Stimulated activated CD4-positive, alpha-beta T cell treated with anti-CD3 and anti-CD28 coated beads, Interleukin-2, amount 100 ng/mL, for 24 hours (primary cell): ENCODE measurements at places on chromosomes 1 and 21.
A peak's percentile ranks its signal among the peaks of the same experiment; 100 is the strongest.

DNA sequence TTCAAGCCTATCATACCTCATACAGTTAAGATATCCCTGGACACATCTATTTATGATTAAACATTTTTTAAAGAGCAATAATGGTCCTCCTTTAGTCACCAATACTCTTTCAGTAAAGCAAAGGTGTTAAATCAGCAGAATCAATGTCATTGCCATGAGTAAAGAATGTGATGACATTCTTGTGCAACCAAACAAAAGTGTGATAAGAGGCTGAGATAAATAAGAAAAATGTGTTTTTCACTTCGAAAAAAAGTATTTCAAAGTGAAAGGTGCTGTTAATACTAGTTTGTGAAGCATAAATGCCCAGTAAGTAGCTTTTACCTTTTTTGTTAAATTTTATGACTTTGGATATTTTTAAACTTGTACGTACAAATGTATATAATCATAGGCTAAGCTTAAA is 8.4 kb downstream of the SLC44A5 start:
- DNase-seq = no peak

- DNase-seq = no peak
Observed at GRCh38 chr1:107142140-107142542, 1.3 kb downstream of the NTNG1 start.

- no peak for DNase-seq
Observed at GRCh38 chr1:73500154-73500553, 697.8 kb downstream of the LRRIQ3 start.

DNA sequence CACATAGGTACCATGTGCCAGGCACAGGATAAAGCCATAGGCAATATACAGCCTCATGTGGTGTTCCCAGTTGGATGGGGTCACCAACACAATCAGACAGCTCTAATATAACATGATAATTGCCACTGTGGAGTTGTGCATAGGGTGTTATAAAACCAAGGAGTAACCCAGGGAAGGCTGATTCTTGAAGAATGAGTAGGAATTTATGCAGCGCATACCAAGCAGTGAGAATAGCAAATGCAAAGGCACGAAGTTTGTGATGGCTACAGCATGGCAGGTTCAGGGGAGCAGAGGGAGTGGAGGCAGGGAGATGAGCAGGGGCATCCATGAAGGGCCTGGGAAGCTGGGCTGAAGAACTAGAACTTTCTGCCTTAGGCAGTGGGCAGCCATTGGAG is 20.4 kb upstream of the SLC2A1 start:
- DNase-seq = no peak

- DNase-seq = no peak
Observed at GRCh38 chr1:179745743-179746142, 2.7 kb downstream of the FAM163A start.

- DNase-seq = no peak
Observed at GRCh38 chr1:1858382-1859086, 32.4 kb downstream of the GNB1 start.

GRCh38 chr1:54069791-54070170 is 16.4 kb downstream of the TCEANC2 start:
- DNase-seq = no peak

DNA sequence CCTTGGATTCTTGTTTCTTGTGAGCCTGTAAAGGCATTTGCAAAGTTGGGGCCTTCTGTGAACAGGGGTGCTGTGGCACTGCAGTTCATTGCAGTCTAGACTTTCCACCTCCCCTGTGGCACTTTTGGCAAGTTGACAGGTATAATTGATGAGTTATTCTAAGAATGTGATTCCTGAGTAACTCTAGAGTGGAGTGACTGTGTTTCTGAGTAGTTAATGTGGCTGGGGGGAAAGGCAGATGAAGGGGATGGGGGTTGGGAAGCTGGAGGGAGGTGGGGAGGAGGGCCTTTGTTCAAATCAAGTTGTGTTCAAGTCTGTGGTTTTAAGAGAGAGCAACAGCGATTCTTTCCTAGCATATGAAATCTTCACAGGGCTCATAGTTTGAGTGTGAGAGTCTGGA is 32.9 kb downstream of the PBX1 start:
- DNase-seq = no peak

DNA sequence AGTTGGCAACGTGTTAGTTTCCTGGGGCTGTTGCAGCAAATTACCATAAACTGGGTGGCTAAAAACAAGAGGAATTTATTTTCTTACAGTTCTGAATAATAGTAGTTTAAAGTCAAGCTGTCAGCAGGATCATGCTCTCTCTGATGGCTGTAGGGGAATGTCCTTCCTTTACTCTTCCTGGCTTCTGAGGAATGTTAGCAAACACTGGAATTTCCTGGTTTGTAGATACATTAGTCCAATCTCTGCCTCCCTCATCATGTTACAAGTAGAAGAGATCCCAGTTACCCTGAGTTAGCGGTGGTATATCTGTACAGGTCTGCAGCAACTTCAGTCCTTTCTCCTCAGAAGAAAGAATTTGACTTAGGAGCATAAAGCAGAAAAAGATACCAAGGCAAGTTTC is 2249.1 kb downstream of the NCAM2 start:
- DNase-seq = no peak

DNA sequence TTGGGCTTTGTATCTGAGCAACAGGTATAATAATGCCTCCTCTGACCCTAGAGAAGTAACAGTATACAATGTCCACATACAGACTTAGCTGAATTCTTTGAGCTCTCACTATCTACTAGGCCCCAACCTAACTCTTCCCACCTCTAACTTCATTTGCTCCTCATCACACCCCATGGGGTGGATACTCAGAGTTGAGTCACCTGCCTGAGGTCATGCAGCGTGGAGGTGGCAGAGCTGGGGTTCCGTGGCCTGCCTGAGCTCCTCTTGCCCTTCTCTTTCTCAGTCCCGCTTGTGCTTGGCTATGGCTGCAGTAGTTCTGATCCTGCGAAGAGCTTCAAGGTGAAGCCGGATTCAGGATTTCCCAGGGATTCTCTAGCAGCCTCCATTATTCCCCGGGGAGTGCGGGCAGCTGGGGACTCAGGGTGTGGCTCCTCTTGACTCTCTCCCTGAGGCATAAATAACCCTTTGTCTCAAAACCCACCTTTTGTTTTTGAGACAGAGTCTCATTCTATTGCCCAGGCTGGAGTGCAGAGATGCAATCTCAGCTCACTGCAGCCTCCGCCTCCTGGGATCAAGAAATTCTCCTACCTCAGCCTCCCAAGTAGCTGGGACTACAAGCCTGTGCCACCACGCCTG is 29.9 kb upstream of the ACTL8 start:
- DNase-seq = no peak

- no peak for DNase-seq
Observed at GRCh38 chr21:15820327-15820726, 90.5 kb downstream of the USP25 start.

DNA sequence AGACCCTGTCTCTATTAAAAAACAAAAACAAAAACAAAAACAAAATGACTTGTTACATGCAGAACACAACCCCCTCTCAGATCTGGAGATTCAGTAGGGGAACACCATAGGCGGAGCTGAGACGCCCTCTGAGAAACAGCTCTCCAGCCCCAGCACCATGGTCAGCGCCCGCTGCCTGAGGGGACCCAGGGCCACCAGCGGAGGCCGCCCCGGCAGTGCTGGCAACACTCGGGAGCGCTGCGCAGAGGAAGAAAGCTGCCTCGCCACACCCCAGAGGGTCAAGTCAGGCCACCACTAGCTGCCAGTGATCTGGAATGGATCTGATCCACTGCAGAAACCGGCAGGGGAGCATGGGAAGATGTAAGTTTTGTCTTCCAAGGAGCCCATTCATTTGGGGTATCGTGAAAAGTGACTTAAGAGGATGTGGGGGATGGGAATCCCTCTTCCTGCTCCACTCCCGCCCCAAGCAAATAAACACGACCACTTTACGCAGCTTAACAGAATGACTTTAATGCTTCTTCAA is 3.1 kb downstream of the ACTA1 start:
- DNase-seq = peak; percentile 53

- no peak for DNase-seq
Observed at GRCh38 chr1:149844101-149844500, 55.3 kb upstream of the BOLA1 start.

GRCh38 chr1:15410223-15410883 is 665 bp downstream of the EFHD2 start:
- peak; percentile 41 for DNase-seq

GRCh38 chr1:59279645-59280044 is 17.2 kb upstream of the FGGY start:
- DNase-seq = no peak

DNA sequence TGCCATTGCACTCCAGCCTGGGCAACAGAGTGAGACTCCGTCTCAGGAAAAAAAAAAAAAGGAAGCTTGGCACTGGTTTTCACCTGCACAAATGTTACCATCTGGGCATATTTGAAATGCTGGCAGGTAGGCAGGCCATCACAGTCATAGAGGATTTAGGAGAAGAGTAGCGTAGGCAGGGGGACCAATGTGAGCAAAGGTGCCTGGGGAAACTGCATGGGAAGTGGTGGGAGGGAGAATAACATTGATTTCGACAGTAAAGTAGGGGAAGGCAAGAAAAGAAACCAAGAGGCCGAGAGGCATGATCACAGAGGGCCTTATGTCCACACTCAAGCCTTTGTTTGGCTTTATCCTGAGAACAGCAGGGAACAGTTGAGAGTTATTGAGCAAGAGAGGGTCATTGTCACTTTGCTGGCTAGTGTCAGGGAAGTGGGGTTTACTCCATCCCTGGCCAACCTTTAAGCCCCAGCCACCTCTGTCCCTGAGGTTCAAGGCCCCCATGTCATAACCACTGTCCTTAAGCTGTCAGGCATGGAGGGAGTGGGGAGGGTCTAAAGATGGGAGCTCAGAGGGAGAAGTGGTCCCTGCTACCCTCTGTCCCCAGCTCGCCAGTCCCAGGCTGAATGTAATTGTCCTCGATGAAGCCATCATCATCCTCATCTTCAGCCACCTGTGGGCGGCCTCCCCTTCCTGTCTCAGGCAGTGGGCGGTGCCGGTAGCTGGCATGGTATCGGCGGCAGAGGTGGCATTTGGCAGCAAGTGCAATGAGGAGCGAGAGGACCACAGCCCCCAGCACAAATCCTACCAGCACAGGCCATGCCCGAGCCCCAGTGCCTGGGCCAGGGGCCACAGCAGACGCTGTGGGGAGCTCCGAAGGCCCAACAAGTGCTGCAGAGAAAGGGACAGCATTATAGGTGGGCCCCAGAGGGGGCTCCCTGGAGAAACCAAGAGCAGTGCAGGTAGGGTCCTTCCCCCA is 2.9 kb downstream of the C1orf210 start:
- DNase-seq = no peak

DNA sequence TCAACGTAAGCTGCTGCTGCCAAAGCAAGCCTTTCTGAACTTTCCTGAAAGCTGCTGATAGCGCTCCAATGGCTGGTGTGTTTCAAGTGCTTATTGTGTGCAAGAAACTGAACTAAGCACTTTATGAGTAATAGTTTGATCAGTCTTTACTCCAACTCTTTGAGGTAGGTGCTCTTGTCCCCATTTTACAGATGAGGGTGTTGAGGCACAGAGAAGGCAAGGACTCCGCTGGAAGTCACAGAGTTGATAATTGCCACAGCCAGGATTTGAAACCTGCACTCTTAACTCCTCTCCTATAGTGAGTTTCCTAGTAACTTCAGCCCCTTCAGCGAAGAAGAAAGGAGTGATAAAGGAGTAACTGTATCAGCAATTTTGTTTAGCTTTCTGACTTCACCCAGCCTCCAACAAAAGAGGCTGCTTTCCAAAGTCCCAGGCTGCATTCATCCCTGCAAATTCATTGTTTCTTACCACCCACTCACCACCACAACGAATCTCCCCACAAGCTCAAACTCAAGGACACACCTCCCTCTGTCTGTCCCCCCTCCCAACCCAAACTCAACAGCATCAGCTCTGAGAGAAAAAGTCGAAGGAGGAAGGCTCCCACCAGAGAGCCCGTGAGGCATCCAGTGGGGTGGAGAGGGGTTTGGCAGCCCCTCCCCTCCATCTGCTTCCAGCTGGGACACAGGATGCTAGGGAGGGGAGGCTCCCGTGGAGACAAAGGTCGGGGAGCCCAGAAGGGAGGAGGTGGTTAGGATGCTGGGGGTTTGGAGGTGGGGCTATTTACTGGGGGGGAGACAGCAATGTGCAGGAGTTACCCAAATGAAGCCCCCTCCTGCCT is 139.6 kb downstream of the NAV1 start:
- no peak for DNase-seq

GRCh38 chr1:57489358-57490036 is 65.6 kb upstream of the DAB1 start:
- DNase-seq = no peak

DNA sequence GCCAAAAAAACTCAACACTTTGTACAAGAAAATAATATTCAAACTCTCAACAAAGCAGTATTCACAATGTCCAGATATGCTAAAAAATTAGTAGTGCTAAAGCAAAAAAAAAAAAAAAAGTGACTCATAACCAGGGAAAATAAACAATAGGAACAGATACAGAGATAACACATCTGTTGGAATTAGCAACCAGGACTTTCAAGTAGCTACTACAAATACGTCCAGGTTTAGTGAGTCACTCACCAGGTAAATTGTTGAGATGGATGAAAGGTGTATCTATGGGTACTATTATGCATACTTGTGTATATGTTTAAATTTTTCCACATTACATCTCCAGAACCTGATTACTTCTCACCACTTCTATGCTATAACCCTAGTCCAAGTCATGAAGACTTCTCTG is 144.8 kb upstream of the SLC35F3 start:
- DNase-seq = no peak

DNA sequence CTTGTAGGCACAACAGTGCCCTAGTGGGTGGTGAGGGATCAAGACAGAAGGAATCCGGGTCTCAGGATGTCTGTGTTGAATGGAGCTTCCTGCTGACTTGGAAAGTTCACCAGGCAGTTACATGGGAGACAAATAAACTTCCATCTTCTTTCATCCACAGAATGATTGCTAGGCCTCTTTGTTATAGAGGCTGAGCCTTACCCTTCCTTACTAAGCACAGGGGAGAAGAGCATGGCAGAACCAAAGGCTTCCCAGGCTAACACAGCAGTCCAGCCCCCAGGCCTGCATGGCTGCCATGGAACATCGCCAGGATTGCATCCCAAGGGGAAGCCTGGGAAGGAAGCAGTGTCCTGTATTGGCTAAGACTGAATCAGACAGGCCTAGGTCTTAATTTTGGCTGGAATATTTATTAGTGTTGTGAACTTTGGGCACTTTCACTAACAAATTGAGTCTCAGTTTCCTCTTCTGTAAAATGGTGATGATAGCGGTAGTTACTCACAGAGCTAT is 18.7 kb downstream of the HEYL start:
- no peak for DNase-seq
